ENCODE measurements at places on chromosomes 13 and 19. TPM values are rescaled to one million over a fixed set of nuclear protein-coding genes. Genes with fewer than 3 reads are reported as not detected.
A peak's percentile ranks its signal among the peaks of the same experiment; 100 is the strongest.

Gene FCGBP
- polyA plus RNA-seq: 0.06 TPM

- H3K27ac ChIP-seq: no peak overlapping the region
- H3K4me1 ChIP-seq: no peaks in the 10 kb centered on the region
- no peaks in the 10 kb centered on the region for H3K27me3 ChIP-seq
- H3K4me3 ChIP-seq: no peak overlapping the region
- no peak for DNase-seq
These were observed 43.3 kb upstream of the PCDH8 start for GRCh38 chr13:52891706-52892105.

DNA sequence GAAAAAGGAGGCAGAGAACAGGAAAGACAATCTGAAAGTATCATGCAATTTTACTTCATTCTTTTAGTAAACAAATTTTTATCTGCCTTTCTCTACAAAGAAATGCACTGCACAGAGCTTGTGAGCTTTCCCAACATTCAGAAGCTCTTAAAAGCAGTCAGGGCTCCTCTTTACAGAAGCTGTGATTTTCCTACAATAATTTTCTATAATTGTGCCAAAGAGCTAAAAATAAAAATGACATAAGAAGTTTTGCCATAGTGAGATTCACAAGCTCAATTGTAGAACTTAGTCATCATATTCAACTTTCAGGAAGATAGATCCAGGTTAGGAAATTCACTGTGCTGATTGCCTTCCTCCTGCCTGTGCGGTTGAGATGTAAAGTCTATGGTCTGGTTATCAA is 341.4 kb downstream of the PCDH9 start:
- no peak overlapping the region for H3K27ac ChIP-seq
- no peaks in the 10 kb centered on the region for H3K27me3 ChIP-seq
- H3K4me1 ChIP-seq: no peaks in the 10 kb centered on the region
- no peak for DNase-seq

- H3K4me1 ChIP-seq: no peaks in the 10 kb centered on the region
- no peak overlapping the region for H3K4me3 ChIP-seq
- no peak overlapping the region for H3K27ac ChIP-seq
- no peak for DNase-seq
- H3K27me3 ChIP-seq: no peaks in the 10 kb centered on the region
These were observed 16.0 kb downstream of the SLC1A5 start for GRCh38 chr19:46772170-46773017.

GRCh38 chr13:70849222-70849621 is 741.0 kb upstream of the KLHL1 start:
- H3K36me3 ChIP-seq: no peaks in the 10 kb centered on the region
- H3K4me1 ChIP-seq: no peaks in the 10 kb centered on the region
- H3K4me3 ChIP-seq: no peak overlapping the region
- no peak overlapping the region for H3K27ac ChIP-seq

DNA sequence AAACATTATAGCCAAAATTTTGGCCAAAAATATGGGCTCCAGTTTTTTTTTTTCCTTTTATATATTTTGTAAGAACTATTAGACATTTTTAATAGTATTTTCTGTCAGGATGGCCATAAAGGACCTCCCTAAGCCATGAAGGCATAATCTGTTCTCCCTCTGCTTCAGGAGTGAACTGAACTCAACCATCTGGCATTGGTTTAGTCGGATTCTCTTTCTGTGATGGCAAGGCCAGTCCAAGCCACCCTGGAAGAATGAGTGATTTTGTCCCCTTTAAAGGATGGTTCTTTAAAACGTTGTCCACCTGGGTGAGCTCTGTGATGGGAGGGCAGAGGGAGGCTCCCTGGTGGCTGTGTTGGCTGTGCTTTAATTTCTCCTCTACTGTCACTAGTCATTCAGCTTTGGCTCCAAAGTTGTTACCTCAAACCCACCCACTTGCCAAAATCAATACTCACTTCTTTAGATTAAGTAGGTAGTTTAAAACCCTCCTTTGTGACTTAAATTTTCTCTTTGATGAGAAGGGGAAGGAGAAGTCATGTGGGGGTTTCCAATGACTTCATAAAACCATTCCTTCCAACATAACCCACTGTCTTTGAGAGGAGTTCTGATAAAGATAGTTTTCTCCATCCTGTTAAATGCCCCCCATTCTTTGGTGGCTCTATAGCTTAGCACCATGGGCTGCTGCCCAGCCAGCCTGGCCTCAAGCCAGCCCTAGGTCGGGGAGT is 4.4 kb downstream of the TNFRSF19 start:
- H3K4me3 ChIP-seq: no peak overlapping the region
- no peaks in the 10 kb centered on the region for H3K36me3 ChIP-seq
- no peak for DNase-seq
- peaks cover 5% of the 10 kb centered on the region for H3K4me1 ChIP-seq
- H3K27ac ChIP-seq: no peak overlapping the region

Gene RNF225
- polyA plus RNA-seq: not detected

GRCh38 chr13:101452519-101453485 is at the start of gene ITGBL1:
TSS of gene ITGBL1 (plus strand) at chr13:101452675. CDS start at chr13:101452834, 159 bp downstream.
- no peak for DNase-seq
- H3K4me3 ChIP-seq: peak within 1 kb of the TSS; percentile 13
- H3K4me1 ChIP-seq: peaks cover 9% of the 10 kb centered on the region
- H3K27me3 ChIP-seq: no peaks in the 10 kb centered on the region

GRCh38 chr13:105202354-105202753 is 1333.1 kb downstream of the EFNB2 start:
- DNase-seq: no peak
- H3K27me3 ChIP-seq: no peaks in the 10 kb centered on the region
- no peak overlapping the region for H3K27ac ChIP-seq
- no peak overlapping the region for H3K4me3 ChIP-seq
- H3K4me1 ChIP-seq: no peaks in the 10 kb centered on the region

- H3K27me3 ChIP-seq: peaks cover 3% of the 10 kb centered on the region
- H3K27ac ChIP-seq: no peak overlapping the region
- peaks cover 8% of the 10 kb centered on the region for H3K4me1 ChIP-seq
These were observed 29.2 kb upstream of the ARGLU1 start for GRCh38 chr13:106597186-106597585.

Gene VWA8
- 4.5 TPM for polyA plus RNA-seq

- no peak within 1 kb of the TSS for H3K4me3 ChIP-seq
- H3K27me3 ChIP-seq: no peaks in the 10 kb centered on the region
- H3K36me3 ChIP-seq: no peaks in the 10 kb centered on the region
These were observed at the start of gene LGALS7 for GRCh38 chr19:38773469-38774177. TSS of gene LGALS7 (minus strand) at chr19:38773517. CDS start at chr19:38773492, 25 bp downstream.

- no peak for DNase-seq
- H3K27me3 ChIP-seq: peaks cover 3% of the 10 kb centered on the region
- no peaks in the 10 kb centered on the region for H3K36me3 ChIP-seq
- no peak overlapping the region for H3K27ac ChIP-seq
These were observed 7.4 kb upstream of the SPRY2 start for GRCh38 chr13:80348314-80348713.

- no peak overlapping the region for H3K27ac ChIP-seq
- H3K4me3 ChIP-seq: no peak overlapping the region
- H3K27me3 ChIP-seq: no peaks in the 10 kb centered on the region
- no peaks in the 10 kb centered on the region for H3K4me1 ChIP-seq
- DNase-seq: no peak
- H3K36me3 ChIP-seq: no peaks in the 10 kb centered on the region
These were observed 783.7 kb downstream of the PCDH9 start for GRCh38 chr13:66446413-66446812.

GRCh38 chr13:85108356-85108755 is 690.9 kb downstream of the SLITRK6 start:
- no peaks in the 10 kb centered on the region for H3K4me1 ChIP-seq
- no peak for DNase-seq
- H3K27ac ChIP-seq: no peak overlapping the region

Gene RNF17
- 0.44 TPM for polyA plus RNA-seq

Gene C19orf81
- polyA plus RNA-seq: not detected

Gene ZNF729
- polyA plus RNA-seq: not detected

GRCh38 chr13:99144306-99144705 is 56.3 kb upstream of the UBAC2 start:
- DNase-seq: no peak
- no peak overlapping the region for H3K4me3 ChIP-seq
- H3K27me3 ChIP-seq: no peaks in the 10 kb centered on the region
- no peaks in the 10 kb centered on the region for H3K36me3 ChIP-seq
- H3K27ac ChIP-seq: no peak overlapping the region
- no peaks in the 10 kb centered on the region for H3K4me1 ChIP-seq

DNA sequence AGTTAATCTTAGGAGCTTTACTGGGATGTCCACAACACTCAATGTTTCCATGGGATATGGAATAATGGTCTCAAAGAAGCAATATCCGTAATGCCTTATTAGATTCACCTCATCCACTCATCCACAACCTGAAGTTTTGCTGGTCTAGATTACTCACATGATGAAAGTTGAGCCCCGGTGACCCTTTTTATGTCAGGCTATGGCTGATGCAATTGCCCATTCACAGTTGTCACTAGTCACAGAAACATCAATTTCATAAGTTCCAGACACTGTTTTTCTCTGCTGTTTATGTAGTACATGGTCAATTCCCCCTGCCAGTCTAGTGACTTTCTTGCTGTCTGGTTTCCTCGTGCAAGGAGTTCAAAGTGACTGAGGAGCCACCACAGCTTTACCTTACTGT is 491.2 kb upstream of the ATXN8OS start:
- H3K4me1 ChIP-seq: no peaks in the 10 kb centered on the region
- no peaks in the 10 kb centered on the region for H3K27me3 ChIP-seq
- no peak for DNase-seq
- no peak overlapping the region for H3K27ac ChIP-seq
- no peaks in the 10 kb centered on the region for H3K36me3 ChIP-seq
- H3K4me3 ChIP-seq: no peak overlapping the region

GRCh38 chr13:73505376-73505890 is 446.6 kb downstream of the KLF5 start:
- DNase-seq: no peak
- H3K36me3 ChIP-seq: no peaks in the 10 kb centered on the region
- no peak overlapping the region for H3K27ac ChIP-seq
- H3K27me3 ChIP-seq: no peaks in the 10 kb centered on the region
- H3K4me3 ChIP-seq: no peak overlapping the region
- no peaks in the 10 kb centered on the region for H3K4me1 ChIP-seq

Gene ICAM4
- 0.38 TPM for polyA plus RNA-seq

Gene CALR3
- not detected for polyA plus RNA-seq

DNA sequence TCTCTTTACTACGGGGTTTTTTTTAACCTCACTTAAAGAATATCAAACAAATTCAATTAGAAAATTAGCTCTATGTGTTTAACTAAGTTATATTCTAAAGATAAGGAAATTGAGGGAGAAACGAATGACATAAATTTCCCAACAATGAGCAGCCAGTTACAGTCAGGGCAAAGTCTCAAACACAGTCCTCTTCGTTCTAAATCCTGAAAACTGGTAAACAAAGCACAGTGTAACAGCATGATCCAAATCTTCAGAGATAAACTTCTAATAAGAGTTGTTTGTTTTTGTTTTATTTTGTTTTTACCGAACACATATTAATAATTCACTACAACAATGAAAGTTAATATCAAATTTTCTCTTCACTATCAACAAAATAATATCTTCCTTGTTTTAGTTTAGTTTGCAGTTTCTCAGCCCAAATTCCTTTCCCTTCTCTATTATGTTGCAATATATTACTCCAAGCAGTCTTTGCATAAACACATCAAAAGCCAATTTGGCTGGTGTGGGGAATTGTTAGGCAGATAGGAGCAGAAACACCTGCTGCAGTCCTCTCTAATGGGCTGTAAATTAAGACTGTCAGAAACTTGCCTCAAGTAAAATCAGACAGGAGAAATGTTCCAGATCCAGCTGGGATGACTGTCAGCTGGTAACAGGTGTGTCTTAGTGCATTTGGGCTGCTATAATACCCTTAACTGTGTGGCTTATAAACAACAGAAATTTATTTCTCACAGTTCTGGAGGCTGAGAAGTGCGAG is 106.5 kb upstream of the SGCG start:
- no peaks in the 10 kb centered on the region for H3K4me1 ChIP-seq
- peaks cover 4% of the 10 kb centered on the region for H3K27me3 ChIP-seq
- no peaks in the 10 kb centered on the region for H3K36me3 ChIP-seq
- no peak overlapping the region for H3K27ac ChIP-seq
- DNase-seq: no peak

GRCh38 chr13:105019073-105019472 is 1516.4 kb downstream of the EFNB2 start:
- DNase-seq: no peak
- no peak overlapping the region for H3K4me3 ChIP-seq
- no peaks in the 10 kb centered on the region for H3K27me3 ChIP-seq
- no peak overlapping the region for H3K27ac ChIP-seq
- no peaks in the 10 kb centered on the region for H3K4me1 ChIP-seq

Gene ATP1A3
- polyA plus RNA-seq: 1.6 TPM

DNA sequence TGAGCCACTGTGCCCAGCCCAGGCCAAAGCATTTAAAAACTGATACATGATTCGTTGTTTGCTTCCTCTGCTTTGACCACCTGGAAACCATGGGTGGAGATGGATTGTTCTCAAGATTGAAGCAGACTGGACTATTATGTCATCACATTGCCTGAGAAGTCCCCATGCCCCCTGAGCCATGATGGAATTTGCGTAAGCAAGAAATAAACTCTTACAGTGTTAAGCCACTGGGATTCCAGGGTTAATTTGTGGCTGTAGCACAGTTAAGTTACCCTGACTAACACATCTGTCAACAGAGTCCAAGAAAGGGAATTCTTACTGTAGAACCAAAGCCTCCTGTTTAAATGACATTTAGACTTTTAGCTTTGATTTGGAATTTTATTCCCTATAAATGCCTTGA is 19.4 kb upstream of the DHRS12 start:
- H3K4me3 ChIP-seq: peak overlapping the region; percentile 97

Gene SPACA6
- 1.5 TPM for polyA plus RNA-seq

- no peaks in the 10 kb centered on the region for H3K36me3 ChIP-seq
- H3K4me1 ChIP-seq: no peaks in the 10 kb centered on the region
- DNase-seq: no peak
- no peak overlapping the region for H3K27ac ChIP-seq
These were observed 48.4 kb downstream of the WASF3 start for GRCh38 chr13:26605845-26606244.

Gene SHFL
- polyA plus RNA-seq: 29.1 TPM

DNA sequence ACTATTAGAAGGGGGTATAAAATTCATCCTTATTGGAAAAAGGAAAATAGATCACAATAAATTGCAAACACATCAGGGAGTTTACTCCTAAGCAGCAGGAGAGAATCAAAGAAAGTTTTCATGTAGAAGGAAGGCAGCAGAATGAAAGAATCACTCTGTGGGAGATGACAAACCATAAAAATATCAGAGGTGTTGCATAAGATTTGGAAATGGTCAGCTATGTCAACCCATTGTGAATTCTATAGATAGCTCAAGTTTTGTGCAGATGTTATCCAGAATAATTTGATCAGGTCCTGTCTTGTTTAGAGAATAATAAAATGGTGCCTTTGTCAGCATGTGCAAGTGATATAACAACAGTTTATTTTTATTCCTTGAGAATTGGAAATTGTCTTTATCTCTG is 622.4 kb downstream of the DCT start:
- H3K4me1 ChIP-seq: no peaks in the 10 kb centered on the region
- H3K4me3 ChIP-seq: no peak overlapping the region
- H3K27ac ChIP-seq: no peak overlapping the region
- no peak for DNase-seq
